Activated naive CD8-positive, alpha-beta T cell treated with anti-CD3 and anti-CD28 coated beads for 36 hours (primary cell): ENCODE measurements at places on chromosomes 7 and 10. TPM values are rescaled to one million over a fixed set of nuclear protein-coding genes. Genes with fewer than 3 reads are reported as not detected.

- H3K4me3 ChIP-seq = no peak overlapping the region
- no peak overlapping the region for H3K27ac ChIP-seq
- DNase-seq = no peak
Measured at GRCh38 chr7:73992101-73992562, 35.8 kb upstream of the ELN start.

The STARD3NL gene
- total RNA-seq = 30.3 TPM

- no peak overlapping the region for H3K4me3 ChIP-seq
- H3K36me3 ChIP-seq = peaks cover 3% of the 10 kb centered on the region
- no peak for DNase-seq
- no peaks in the 10 kb centered on the region for H3K27me3 ChIP-seq
- H3K27ac ChIP-seq = no peak overlapping the region
Measured at GRCh38 chr7:33559324-33559710, 346.0 kb upstream of the BMPER start.

The ZNF727 gene
- total RNA-seq = 0.58 TPM

The OR6V1 gene
- not detected for total RNA-seq

DNA sequence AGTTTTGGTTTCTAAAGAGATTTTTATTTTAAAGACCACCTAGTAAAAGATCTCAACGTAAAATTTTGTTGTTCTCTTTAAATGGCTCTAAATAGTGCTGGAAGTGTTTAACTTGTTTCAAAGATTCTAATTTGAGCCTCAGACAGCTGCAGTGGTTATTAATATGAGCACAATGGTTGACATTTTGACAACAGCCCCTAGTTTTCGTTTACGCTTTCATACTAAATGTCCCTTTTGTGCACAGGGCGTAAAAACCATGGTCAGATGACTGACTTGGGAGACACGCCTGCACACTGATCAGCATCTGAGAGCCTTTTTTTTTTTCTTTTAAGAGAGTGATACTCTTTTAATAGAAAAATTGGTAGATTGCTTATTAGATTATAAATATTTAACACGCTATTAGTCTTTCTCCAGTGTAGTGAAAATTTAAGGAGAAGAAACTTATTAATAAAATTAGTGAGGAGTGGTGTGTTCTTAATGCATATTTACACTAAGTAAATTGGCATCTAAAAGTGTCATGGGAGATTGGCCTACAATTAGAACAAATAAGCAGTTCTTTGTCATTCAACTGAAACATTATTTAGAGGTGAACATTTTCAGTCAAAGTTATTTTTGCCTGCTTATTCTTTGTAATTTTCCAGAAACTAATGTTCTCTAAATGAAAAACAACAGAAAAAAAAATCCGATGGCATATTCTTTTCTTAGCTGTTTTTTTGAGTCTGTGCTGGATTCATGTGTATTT is 182.8 kb upstream of the PHYHIPL start:
- no peak overlapping the region for H3K4me3 ChIP-seq
- no peaks in the 10 kb centered on the region for H3K36me3 ChIP-seq
- DNase-seq = no peak
- peaks cover 4% of the 10 kb centered on the region for H3K27me3 ChIP-seq
- H3K4me1 ChIP-seq = no peaks in the 10 kb centered on the region
- no peak overlapping the region for H3K27ac ChIP-seq

- H3K27me3 ChIP-seq = no peaks in the 10 kb centered on the region
- no peak for DNase-seq
- no peaks in the 10 kb centered on the region for H3K36me3 ChIP-seq
- H3K4me3 ChIP-seq = no peak overlapping the region
Measured at GRCh38 chr7:28729281-28729680, 228.8 kb downstream of the TRIL start.

- peak overlapping the region; percentile 71 for H3K4me3 ChIP-seq
- H3K36me3 ChIP-seq = peaks cover 3% of the 10 kb centered on the region
- peaks cover 96% of the 10 kb centered on the region for H3K27me3 ChIP-seq
- DNase-seq = no peak
Measured at GRCh38 chr10:21515361-21516241, 9.9 kb downstream of the SKIDA1 start.

The ITIH5 gene
- total RNA-seq = not detected

DNA sequence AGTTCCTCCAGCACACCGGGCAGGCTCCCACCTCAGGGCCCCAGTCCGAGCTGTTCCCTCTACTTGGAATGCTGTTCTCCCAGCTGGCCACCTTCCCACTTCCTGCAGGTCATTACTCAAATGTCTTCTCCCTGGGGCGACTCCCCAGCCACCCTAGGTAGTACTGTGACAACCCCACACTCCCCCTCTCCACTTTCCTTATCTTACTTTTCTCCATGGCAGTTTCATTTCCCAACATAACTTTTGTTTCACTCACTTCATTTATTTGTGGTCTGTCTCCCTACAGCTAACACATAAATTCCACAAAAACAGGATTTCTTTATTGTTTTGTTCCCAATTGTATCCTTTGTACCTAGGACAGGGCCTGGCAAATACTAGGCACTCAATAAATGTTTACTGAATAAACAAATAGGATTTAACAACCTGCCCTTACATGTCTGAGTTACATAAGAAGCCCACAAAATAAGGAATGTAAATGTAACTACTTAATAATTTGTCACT is 76.5 kb downstream of the JAZF1 start:
- H3K27ac ChIP-seq = no peak overlapping the region
- no peak for DNase-seq
- H3K27me3 ChIP-seq = no peaks in the 10 kb centered on the region

The GFRA1 gene
- total RNA-seq = not detected

The ARHGEF35 gene
- total RNA-seq = 6.8 TPM

DNA sequence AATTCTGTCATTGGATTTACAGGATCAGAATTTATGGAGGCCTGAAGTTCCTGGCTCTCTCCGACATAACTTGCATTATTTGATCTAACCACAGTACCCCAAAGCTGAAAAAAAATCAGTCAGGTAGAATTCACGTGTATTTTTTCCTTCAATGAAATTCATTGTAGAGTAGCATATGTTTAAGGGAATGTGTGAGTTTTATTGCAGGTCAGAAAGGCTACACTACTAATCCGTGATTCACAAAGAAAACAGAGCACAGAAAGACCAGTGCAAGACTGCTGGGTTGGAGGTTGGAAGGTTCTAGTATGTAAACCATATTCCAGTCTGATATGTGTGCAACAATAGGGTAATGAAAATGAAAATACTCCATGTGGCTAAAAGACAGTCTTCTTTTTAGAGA is 247.0 kb upstream of the FERD3L start:
- H3K27ac ChIP-seq = no peak overlapping the region
- H3K27me3 ChIP-seq = no peaks in the 10 kb centered on the region
- DNase-seq = no peak
- no peak overlapping the region for H3K4me3 ChIP-seq
- no peaks in the 10 kb centered on the region for H3K36me3 ChIP-seq
- H3K4me1 ChIP-seq = no peaks in the 10 kb centered on the region

GRCh38 chr10:132648072-132648850 is 110.7 kb downstream of the INPP5A start:
- H3K4me3 ChIP-seq = no peak overlapping the region
- no peaks in the 10 kb centered on the region for H3K36me3 ChIP-seq
- DNase-seq = no peak
- peaks cover 1% of the 10 kb centered on the region for H3K4me1 ChIP-seq
